ENCODE measurements at places on chromosomes 1 and 21. TPM values are rescaled to one million over a fixed set of nuclear protein-coding genes. Genes with fewer than 3 reads are reported as not detected.

Gene GJA9
- not detected for polyA plus RNA-seq

Gene ZFP69B
- polyA plus RNA-seq, result 0.67 TPM

Gene ALG14
- polyA plus RNA-seq, result 0.27 TPM

Gene OPRD1
- polyA plus RNA-seq, result not detected

Gene GDAP2
- polyA plus RNA-seq, result 28.7 TPM

Gene CD2
- 0.89 TPM for polyA plus RNA-seq

Gene ORC1
- polyA plus RNA-seq, result 0.27 TPM

Gene GSTM1
- polyA plus RNA-seq, result not detected

GRCh38 chr1:175211656-175212055 is 19.1 kb upstream of the KIAA0040 start:
- no peak for DNase-seq

DNA sequence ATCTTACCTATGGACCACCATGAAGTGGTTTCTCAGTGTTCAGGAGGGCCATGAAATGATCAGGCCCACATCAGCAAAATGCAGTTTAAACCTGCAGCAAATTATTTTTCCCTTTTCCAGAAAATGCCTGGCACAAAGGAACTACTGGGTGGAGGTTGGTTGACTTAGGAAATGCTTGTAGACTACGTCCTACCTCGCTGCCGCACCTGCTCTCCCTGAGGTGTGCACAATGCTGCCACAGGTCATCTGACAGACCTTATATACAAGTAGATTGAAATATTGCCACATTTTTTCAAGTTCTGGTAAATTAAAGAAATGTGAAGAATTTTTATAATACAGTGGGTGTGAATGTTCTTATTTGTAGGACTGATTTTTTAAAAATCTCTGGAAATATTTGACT is 166.7 kb upstream of the PDE4B start:
- no peak for DNase-seq

GRCh38 chr1:225875044-225875815 is 7.0 kb downstream of the TMEM63A start:
- DNase-seq, result no peak

DNA sequence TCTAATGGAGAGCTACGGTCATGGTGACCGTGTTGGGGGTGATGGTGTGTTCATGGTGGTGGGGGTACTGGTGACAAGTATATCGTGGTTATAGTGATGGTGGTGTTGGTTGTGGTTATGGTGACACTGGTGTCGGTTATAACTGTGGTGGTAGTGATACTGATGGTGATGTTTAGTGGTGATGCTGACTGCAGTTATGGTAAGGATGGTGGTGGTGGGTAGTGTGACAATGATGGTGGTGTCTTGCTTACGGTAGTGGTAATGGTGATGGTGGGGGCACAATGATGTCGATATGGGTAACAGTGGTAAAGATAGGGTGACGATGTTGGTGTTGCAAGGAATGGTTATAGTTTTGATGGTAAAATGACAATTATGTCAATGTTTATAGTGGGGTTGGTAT is 98.9 kb upstream of the SLC2A1 start:
- DNase-seq, result no peak

DNA sequence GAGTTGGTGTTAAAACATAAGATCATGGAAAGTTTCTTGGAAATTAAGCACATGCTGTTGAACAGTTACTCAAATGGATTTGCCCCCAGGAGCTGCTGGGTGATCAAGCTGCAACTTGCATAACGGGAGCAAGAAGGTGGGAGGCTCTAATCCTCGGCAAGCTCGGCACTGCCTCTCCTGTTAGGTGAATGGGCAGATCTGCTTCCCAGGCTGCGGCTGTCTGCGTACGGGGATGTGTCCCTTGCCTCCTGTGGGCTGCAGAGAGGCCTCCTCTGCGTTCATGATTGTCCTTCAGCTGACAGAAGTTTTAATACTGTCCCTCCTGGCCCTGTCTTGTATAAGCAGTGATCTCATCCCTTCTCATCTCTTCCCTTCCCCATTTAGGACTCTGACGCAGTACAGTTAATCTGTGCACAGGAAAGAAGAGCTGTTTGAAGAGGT is 36.7 kb downstream of the ATP1A1 start:
- DNase-seq, result no peak

DNA sequence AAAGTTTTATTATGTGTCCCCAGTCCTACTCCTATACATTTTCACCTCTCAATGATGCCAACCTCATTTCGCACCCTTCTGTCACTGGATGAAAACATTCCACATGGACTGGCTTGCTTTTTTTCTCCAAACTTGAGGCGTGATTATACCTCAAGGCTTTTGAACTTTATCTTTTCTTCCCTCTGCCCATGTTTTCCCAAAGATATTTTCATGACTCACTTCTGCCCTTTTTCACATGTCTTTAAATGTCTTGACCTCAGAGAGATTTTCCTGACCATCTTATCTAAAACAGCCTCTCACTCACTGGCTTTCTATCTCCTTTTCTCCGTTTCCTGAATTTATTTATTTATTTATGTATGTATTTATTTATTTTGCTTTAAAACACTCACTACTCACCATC is 659.0 kb downstream of the PTPRC start:
- DNase-seq, result no peak

DNA sequence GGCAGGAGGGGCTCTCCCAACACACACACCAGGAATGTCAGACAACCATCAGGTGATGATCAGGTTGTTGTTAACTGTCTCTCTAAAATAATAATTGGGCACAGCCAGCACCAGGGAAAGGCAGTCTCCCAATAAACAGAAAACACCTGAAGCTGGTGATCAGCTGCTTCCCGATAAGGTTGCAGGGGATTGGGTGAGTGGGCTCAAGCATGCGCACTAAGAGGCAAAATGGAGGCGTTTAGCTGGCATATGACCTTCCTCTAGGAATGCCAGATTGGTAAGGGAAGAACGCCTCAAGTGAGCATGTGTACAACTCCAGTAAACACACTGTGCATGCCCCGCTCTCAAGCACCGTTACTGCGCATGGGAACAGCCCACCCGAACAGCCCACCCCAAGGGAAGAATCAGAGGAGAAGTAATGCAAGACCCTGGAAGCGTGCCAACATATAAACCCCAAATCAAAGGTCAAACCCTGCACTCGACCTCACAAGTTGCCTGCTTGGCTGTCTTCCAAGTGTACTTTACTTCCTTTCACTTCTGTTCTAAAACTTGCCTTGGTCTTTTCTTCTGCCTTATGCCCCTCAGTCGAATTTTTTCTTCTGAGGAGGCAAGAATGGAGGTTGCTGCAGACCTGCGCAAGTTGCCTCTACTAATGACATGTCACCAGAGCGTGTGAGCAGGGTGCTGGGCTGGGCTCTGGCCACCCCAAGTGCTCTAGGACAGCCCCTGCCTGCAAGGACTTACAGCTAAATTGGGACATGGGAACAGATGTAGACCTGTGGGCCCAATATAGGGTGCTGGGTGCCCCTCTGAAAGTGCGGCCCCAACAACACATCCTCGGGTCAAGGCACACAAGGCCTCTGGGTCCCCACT is 200.8 kb downstream of the RHOU start:
- peak; percentile 42 for DNase-seq

DNA sequence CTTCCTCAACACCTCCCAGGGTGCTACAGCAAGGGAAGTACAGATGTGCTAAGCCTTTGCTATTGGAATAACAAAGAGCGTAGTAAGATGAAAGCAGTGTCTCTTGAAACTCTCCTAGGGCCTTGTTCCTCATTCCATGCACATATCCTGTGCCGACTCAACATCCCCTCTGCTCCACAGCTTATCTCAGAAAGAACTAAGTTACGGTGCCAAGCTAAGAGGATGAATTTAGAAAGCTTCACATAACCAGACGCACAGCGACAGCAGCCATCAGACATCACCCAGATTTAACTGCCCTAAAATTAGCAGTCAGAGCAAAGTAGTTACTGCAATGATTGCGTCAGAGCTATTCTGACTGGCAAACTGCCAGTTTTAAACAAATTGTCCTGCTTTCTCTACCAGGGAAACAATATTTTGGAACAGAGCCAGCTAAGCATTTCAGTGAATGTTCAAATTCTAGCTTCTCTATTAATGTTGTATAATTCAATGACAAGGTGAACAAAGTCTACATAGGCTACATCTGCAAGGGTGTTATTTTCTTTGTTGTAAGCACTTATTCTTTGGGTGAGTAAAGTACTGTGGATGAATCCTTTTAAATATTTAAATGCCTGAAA is 9.5 kb downstream of the SIPA1L2 start:
- DNase-seq, result peak; percentile 80

- no peak for DNase-seq
Observed at GRCh38 chr1:14876747-14877146, 276.8 kb upstream of the TMEM51 start.

DNA sequence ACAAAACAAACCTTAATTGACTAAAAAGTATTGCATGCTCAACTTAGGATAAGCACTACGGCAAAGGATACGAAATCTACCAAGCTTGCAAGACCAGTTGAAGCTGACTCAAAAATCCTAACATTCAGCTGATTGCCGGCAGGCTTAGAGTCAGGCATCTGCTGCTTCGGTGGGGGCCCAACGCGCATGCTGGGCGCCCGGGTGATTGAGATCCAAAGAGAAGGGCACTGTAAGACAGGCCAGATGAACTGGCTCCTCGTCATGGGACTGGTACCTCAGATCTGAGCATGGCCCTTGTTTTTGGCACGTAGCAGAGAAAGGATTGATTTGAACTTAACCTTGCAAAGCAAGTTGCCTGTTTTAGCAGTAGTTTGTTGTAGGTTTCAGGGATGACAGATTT is 86.6 kb downstream of the PRDM2 start:
- no peak for DNase-seq

DNA sequence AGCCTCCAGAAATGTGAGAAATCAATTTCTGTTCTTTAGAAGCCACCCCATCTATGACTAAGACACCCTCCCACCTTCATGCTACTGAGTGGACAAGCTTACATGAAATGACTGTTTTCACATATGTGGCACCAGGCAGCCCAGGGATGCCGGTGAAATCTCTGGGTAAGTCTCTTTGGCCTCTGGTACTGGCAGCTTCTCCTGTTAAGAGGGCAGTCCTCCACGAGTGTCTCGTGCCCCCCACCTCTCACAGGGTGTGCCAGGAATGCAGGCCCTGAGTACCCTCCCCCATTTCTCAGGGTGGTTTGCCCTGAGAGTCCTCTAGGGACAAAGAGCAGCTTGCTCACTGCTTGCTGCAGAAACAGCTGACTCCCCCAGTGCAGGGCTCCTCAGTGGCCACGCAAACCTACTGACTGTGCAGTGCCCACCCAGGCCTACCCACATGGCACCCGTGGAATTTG is 3.2 kb upstream of the PRXL2B start:
- peak; percentile 23 for DNase-seq

DNA sequence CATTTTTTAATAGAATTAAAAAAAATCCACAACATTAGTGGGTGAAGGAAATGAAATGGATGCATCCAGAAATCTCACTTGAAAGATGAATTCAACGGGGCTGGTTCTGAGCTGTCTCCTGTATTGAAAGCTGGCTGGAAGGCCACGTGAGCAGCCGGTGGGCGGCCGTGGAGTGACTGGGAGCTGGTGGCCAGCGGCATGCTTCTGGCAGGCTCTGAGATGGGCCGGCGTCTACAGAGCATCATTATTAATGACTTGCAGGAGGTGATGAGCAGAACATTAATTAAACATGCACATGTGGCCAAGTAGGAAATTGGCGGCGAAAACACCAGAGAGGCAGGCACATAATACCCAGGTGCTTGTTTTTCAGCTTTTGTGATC is 115.6 kb upstream of the LMO4 start:
- DNase-seq, result no peak

- DNase-seq, result peak; percentile 2
Observed at GRCh38 chr21:38032082-38032801, 116.0 kb upstream of the KCNJ6 start.

DNA sequence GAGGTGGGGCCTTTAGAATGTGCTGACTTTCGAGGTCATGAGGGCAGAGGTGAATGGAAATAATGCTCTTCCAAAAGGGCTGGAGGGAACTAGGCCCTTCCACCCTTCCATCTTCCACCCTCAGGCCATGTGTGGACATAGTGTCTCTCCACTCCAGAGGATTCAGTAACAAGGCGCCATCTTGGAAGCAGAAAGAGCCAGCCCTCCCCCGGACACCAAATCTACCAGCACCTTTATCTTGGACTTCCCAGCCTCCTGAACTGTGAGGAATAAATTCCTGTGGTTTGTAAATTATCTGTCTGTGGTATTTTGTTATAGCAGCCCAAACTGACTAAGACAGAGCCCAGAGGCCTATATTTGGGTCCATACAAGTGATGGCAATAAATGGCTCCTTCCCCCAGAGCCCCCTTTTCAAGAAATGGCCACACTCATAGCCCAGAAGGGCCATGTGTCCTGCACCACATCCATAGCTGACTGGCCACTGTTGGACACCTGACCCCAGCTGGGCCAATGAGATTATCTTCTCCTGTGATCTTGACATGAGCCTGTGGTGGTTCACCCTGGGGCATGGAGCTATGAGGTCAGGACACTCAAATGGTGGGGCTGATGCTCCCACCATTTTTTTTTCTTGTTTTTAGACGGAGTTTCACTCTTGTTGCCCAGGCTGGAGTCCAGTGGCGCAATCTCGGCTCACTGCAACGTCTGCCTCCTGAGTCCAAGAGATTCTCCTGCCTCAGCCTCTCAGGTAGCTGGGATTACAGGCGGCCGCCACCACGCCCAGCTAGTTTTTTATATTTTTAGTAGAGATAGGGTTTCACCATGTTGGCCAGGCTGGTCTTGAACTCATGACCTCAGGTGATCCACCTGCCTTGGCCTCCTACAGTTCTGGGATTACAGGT is 114.9 kb downstream of the RRAGC start:
- no peak for DNase-seq

GRCh38 chr1:223772771-223773160 is 60.4 kb downstream of the CAPN2 start:
- no peak for DNase-seq

Measured in CD14-positive monocyte (primary cell).